ENCODE measurements at places on chromosomes 4 and X.

DNA sequence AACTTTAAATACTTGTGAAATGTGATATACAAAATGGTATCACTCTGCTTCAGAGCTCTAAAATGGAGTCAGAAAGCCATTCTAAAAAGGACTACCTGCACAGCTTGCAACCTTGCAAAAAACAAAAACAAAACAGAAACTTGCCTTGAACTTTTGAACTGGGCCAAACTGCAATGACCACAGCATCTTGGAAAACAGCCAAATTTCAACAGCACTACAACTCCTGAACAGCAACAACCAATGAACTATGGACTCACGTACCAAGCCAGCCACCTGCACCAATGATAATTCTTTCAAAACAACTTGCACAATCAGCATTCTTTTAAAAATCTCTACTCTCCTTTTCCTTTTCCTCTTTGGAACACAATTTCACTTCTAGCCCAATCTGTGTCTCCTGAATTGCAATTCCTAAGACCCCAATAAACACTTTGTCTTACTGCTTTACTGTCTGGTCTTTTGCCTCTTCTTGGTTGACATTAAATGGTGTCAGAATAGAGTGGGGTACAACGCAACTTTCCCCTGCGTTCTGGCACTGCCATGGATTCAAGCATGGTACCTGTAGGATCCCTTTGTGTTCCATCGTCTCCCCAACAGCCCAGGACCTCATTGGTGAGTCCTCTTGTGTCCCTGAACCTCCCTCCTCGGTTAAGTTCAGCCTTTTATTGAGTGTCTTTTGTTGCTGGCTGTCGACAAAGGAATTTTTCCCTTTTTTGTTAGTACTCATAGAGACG is 35.7 kb upstream of the FMR1 start:
- no peak for DNase-seq

DNA sequence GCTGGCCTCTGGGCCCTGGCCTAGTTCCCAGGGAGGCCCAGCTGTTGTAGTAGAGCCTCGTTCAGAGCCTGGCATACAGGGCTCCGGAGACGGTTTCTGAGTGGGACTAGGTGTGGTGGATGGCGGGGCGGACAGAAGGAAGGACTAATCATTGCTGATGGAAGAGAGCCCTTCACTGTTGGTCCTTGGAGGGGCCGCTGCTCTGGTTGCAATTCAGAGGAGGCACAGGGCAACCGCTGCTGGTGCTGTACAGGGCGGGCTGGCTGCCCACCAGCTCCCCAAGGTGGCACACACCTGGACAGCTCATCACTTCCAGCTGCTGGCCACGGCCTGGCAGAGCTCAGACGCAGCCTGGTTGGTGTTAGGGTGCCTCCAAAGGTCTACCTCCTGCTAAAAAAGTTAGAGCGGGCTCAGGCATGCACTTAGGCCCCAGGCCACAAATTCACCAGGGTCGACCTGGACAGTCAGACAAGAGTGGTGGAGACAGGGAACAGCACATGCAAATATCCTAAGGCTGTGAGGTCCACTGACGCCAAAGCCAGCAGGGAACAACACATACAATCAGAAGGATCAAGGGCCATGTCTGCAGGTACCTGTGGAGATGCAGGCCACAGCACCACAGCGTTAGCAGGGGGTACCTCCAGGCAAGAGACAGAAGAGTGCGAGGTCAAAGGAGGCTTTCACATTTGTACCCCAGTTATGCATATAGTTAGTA is 7.5 kb upstream of the RNF4 start:
- no peak for DNase-seq

- DNase-seq: no peak
Measured at GRCh38 chr4:27592738-27593137, 732.1 kb downstream of the STIM2 start.

GRCh38 chr4:23130845-23131244 is 438.1 kb downstream of the GBA3 start:
- no peak for DNase-seq

GRCh38 chrX:22396408-22396807 is 123.7 kb downstream of the CBLL2 start:
- no peak for DNase-seq

DNA sequence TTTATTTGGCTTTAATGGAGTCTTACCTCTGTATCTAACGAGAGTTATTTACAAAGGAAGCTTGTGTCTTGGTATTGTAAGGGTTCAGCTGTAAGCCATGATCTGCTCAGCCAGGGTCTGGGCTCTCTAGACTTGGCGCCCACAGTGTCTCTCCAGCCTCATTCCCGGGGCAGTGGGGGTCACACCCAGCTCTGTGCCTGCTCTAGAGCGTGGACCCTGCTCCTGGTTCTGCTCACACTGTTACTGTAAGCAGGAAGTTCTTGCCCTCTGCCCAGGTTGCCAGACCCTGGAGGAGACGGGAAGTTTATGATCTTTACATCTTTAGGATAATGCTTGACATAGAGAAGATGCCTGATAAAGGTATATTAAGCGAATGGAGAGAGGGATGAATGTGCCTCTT is 235.7 kb downstream of the PTTG2 start:
- no peak for DNase-seq

- no peak for DNase-seq
Measured at GRCh38 chr4:38497121-38497520, 166.9 kb upstream of the KLF3 start.

DNA sequence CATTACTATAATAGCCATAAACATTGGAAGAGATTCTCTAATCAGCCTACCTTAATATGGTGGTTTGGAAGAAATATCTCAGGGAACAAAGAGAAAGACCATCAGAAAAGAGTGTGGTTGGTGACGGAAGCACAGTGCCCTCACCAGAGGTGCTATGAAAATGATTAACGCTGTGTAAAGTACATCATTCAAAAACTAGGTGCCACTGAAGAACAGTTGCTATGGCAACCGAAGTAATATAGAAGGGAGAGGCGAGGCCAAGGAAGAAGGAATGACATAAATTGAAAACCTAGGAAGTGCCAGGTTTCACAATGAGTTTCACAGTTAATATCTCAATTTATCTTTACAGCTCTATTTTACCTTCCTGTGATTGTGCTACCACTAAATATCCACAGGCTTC is 57.0 kb upstream of the ARSJ start:
- no peak for DNase-seq

GRCh38 chr4:41882625-41883347 is 52.4 kb upstream of the TMEM33 start:
- DNase-seq: peak; percentile 24

GRCh38 chrX:49884290-49884862 is 5.1 kb downstream of the USP27X start:
- DNase-seq: no peak
